ENCODE measurements at places on chromosomes 6 and 20. TPM values are rescaled to one million over a fixed set of nuclear protein-coding genes. Genes with fewer than 3 reads are reported as not detected.

- DNase-seq, result no peak
Measured at GRCh38 chr20:7031222-7031621, 263.7 kb downstream of the BMP2 start.

DNA sequence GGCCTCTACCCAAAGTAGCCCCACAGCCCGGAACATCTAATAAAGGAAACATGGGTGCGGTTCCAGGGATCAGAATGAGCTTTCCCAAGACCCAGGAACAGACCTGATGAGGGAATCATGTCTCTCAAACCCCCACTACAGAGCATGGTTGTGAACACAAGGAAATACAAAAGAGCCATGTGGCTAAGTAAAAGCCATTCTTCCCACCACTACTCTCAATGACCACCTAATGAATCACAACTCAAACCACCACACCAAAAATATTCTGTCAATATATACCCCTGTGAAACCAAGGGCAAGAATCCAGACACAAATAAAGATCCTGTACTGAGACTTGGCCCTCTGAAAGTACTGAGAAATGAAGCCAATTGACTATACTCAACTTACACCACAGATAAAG, 20.9 kb upstream of the COL21A1 start:
- DNase-seq, result no peak

- no peak for DNase-seq
Measured at GRCh38 chr20:58667975-58668374, 16.9 kb downstream of the STX16 start.

DNA sequence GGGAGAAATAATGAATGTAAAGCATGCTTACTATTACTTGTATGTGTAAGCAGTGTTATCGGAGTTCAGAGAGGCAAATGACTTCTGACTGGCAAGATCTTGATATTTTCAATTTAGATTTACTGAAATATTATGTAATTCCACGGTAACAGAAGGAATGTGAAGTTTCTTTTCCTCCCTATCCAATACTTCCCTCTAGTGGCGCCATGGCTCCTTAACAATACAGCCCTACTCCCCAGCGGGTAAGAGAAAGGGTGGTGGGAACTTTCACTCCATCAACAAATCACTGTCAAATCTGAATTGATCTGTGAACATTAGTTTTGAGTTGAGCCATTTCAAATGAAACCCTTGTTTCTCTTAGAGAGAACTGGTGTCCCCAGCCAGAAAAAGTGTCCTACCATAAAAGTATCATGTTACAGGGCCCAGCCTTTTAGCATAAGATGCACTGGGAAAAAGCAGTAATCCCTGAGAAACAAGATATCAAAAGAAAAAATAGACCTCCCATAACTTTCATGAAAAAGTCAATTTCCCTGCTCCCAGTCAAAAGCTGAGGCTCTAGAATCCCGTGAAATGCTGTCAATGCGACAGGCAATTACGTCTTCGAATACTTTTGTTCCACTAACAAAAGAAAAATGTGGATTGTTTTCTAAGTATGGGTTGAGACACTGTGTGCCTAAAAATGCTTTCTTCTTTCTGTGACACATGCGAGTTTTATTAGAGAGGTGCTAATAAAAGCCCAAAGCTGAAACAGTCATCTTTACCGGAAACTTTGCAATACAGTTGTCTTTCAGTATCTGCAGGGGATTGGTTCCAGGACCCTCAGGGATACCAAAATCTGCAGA, 12.9 kb downstream of the COX7A2 start:
- DNase-seq, result peak; percentile 16

GRCh38 chr20:33576432-33577125, 85.5 kb upstream of the C20orf144 start:
- no peak for DNase-seq

- peak; percentile 47 for DNase-seq
Measured at GRCh38 chr6:129730477-129731165, 20.6 kb upstream of the ARHGAP18 start.

- DNase-seq, result no peak
Measured at GRCh38 chr20:60955706-60956105, 296.4 kb upstream of the CDH4 start.

Gene GNMT
- total RNA-seq, result not detected

Gene TBXT
- total RNA-seq, result not detected

Gene SPTLC3
- total RNA-seq, result 0.15 TPM

Gene TMEM244
- total RNA-seq, result not detected

Gene SIRPD
- total RNA-seq, result not detected
